NCI-H82 (cell line): ENCODE measurements at places on chromosomes 6 and 20.
A peak's percentile ranks its signal among the peaks of the same experiment; 100 is the strongest.

DNA sequence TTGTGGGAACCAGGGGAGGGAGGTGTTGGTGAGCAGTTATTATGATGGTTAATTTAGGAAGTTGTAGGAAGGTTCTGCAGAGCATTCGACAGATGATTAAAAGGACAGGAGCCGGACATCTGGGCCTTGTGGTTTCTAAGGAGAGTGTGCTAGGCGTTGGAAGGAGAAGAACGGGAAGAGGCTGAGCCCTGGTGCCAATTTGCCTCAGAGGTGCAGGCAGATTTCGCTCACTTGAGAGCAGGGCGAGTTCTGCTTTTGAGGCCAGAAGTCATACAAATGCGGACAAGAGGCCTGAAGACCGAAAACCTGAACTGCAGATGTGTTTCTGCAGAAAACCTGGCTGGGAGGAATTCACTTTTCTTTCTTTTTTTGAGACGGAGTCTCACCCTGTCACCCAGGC is 30.5 kb upstream of the RPS6KA2 start:
- DNase-seq: no peak

GRCh38 chr6:2179950-2180349 is 65.5 kb downstream of the GMDS start:
- DNase-seq: no peak

DNA sequence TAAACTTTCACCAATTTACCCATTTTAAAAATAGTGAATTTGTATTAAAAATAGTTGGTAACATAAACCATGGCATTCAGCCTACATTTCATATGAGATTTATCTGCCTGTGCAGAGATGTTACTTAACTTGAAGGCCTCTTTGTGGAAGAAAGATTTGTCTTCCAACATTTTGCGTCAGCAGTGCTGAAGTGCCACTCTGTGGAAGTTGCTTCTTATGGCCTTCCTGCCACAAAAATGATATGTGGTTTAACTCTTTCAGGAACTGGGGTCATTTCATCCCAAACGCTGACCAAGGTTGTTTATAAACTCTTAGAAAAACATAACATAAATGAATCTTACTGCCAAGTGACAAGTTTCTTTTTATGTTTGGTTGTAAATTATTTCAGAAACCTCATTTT is 246.8 kb downstream of the ARID1B start:
- DNase-seq: no peak

DNA sequence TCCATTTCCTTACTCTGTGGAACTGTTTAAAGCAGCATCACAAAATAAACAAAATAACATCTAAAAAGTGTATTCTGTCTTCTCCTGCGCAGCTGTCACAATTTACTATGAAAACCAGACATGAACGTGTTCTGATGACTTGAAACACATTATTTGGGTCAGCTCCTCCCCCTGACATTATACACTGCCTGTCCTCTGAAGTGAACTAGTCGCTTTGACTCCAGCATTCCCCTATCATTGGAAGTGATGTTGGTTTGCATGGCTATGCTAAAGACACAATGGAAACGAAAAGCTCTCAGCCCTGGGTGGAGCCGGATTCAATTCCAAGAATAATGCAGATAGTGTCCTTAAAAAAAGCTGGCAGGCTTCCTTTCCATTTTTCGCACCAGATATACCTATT is 125.9 kb downstream of the FYN start:
- no peak for DNase-seq

- DNase-seq: no peak
These were observed 29.8 kb upstream of the SYNJ2 start for GRCh38 chr6:157951828-157952227.

DNA sequence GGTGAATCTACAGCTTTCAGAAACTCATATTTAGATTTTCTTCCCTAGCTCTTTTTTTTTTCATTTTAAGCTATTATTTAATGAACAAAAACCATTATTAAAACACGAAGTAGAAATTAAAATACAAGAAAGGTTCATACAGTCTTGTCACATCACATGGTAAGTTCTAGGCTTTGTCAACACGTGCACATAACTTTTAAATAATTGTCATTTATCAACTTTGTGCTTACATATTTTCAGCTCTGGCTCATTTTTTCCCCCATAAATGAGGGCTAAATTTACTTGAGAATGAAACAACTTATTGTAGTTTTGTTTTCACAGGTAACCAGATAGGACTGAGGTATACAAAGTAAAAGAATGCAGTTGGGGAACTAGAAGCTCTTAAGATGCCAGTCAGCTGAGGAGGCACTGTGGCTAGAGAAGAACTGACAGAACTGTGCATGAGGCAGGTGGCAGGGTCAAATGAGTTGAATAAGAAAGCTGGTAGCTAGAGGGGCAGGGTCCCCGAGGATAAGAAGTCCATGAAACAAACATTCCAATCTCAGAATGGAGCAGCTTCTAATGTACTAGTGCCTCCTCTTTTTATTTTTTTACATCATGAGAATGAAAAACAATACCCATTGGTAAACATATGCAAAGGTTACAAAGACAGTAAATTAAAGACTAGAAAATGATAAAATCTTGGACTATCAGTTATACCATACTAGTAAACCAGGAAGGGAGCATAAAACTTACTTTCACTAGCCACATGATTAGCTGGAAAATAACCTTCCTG is 141.5 kb downstream of the MYB start:
- no peak for DNase-seq

DNA sequence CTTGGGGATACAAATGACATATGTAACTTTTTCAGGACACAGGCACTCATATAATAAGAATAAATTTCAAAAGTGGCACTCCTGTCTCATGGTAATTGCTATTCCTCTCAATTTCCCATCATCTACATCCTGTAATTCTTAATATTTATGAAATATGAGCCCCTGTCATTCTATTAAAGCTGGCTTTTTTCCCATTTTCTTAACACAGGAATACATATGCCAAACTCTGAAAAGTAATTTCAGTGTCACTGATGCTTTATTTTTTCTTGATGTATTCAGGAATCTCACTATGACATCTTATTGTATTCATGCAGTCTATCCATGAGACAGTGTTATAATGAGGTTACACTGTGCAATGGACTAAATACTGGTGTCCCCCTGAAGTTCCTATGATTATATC is 24.3 kb upstream of the FKBP1C start:
- DNase-seq: no peak

DNA sequence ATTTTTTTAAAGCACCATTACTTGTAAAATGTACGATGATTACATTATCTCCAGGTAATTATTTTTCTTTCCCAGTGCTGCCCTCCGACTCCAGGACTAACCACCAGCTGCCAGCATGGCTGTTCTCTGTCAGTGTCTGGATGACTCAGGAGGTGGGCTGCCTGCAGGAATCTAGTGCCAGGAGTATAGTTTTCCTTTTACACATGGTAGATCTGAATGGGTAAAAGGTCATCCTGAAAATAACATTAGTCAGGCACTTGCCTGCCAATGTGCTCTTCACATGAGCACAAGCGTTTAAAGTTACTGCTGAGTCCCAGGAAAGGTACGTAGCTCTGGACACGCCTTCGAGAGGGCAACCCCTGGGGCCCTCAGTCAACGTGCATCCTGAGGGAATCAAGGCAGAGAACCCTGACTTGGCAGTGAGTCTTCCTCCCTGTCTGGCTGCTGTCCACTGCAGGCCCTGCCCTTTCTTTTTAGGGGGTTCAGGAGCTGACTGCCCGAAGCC is 2.4 kb downstream of the DYNLT1 start:
- DNase-seq: peak; percentile 91

GRCh38 chr20:10357974-10358373 is 76.0 kb downstream of the MKKS start:
- peak; percentile 6 for DNase-seq

- DNase-seq: no peak
These were observed 22.4 kb downstream of the TCFL5 start for GRCh38 chr20:62839261-62839660.

DNA sequence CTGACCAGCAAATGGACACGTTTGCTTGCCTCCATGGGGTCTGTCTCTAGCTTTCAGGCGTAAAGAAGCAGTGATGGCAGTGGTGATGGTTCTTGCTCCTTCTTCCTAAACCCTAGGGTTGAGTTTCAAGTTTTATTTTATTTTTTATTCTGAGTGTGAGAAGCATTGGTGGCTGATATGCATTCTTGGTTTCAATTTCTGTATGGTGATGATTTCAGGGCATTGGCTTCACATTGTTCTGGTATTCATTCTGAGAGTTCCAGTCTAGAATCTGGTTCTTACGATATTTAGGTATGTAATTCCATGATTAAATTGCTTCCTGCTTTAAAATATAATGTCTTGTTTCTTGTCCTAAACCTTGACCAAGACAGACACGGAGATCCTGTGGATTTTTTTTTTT is 444.5 kb upstream of the IMPG1 start:
- DNase-seq: no peak

GRCh38 chr20:15619816-15620215 is 953.4 kb downstream of the KIF16B start:
- DNase-seq: no peak

GRCh38 chr6:94175465-94175864 is 756.1 kb upstream of the EPHA7 start:
- DNase-seq: no peak

DNA sequence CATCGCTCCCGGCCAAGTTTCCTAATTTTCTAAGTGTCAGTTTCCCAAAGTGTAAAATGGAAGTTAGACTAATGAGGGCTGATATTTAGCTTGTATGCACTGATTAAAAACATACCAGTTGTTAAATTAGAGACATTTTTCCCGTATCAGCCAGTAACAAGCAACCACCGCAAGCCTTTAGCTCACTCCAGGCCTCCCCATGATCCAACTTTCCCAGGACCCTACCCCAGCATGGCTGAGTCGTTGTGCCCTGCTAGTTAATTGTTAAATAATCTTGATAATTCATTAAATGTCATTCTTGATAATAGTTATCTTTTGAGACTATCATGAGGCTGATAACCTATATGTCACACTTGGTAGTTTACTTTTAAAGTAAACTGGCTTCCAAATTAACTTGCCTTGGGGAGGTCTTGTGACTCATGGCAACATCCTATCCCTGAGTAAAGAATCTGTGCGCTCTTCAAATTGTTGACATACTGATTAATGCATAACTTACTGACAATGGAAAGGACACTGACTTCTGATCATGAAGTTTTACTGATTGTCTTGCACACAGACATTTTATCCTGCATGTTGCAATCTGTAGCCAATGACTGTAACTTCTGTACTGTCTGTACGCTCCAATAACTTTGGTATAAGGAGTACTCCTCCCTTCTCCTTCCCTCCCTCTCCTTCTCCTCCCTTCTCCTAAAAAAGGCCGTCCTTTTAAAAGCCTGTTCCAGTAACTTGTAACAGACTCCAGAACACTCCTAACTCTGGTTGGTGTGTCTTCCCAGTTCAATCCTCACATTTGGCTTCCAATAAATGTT is 6.3 kb upstream of the GTF3C6 start:
- no peak for DNase-seq

DNA sequence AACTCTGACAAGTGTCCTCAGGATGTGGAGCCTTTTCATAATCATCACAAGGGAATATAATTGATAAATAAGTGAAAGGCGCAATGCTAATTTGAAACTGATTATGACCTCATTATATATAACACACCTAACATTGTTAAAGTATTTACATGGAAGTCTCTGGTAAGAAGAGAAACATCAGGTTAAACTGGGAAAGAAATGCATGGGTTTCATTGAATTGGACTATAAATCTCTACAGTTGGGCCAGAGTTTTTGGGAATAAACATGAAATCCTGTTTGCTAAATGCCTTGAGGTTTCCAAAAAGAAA is 1.0 kb upstream of the SGK1 start:
- DNase-seq: no peak

GRCh38 chr6:160951187-160952030 is 40.2 kb upstream of the MAP3K4 start:
- no peak for DNase-seq

DNA sequence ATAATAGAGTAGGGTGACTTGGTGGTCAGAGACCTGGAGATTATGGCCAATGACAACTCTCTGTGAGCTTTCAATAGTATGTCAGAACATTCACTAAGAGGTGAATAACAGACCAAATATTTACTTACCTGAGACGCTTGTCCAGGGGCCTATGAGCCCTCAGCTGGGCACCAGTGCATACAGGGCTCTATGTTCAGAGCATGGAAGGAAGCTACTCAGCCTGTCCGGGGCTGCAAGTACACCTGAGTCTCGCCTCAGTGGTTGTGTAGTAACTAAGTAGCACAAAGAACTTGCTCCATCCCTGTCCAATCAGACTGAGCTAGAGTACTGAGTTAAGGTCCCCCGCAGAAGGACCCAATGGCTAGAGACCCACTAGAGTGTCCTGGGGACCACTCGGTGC is 11.6 kb upstream of the SCGN start:
- DNase-seq: no peak

GRCh38 chr6:159404296-159404695 is 235.1 kb downstream of the FNDC1 start:
- no peak for DNase-seq

DNA sequence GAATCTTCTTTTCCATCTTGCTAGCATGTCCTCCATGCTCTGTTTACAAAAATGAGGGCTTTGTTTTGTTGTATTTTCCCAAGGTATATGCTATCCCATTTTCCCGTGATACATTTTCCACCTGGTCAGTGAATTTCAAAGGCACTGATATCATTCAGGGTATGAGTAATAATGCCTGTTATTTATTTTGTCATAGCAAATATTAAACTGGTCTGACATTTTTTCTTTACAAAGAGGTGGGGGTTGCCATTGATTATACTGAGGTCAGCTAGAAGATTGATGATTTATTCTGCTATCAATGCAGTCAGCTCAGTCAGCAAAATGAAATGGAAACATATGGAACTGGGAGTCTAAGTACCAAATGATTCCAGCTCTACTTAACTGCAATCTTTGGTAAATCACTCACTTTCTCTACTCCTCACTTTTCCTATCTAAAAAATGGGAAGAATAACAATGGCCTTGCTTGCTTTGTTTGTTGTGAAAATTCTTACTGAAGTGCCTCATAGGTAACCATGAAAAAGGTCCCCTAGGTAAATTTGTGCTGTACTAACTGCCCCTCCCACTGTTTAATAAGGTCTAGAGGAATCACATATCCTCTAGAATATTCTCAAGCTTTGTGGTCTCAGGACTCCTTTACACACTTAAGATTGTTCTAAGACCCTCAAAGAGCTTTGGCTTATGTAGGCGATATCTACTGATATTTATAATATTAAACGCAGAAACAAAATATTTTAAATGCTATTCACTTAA is 64.0 kb downstream of the ARHGAP18 start:
- DNase-seq: no peak

- DNase-seq: no peak
These were observed 195.4 kb downstream of the ANKRD60 start for GRCh38 chr20:58033026-58033536.

GRCh38 chr6:155291291-155291690 is 23.0 kb downstream of the TFB1M start:
- DNase-seq: no peak

DNA sequence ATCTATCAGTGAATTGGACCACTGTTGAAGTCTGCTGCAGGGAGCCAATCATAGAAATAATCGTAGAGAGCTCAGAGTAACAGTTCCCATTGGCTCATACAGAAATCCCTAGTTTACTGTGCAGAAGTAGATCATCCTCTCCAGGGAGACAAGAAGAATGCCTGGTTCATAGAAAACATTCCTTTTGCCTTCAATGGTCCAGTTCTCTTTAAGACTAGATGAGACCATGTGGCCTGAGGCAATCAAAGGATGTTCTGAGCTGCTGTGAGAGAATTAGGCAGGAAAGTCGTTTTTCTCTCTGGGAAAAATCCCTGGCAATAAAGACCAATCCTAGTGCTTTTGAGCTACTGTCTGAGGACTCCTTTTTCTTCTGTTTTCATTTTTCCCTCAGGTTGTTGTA is 208.4 kb downstream of the CENPW start:
- no peak for DNase-seq

- DNase-seq: peak; percentile 83
These were observed 34.3 kb upstream of the ZBP1 start for GRCh38 chr20:57654363-57654997.

GRCh38 chr20:24185791-24186190 is 197.2 kb upstream of the GGTLC1 start:
- DNase-seq: no peak
